ENCODE measurements at places on chromosomes 5 and 9.

GRCh38 chr9:82031538-82032280, 43.1 kb downstream of the SPATA31D1 start:
- DNase-seq, result no peak

DNA sequence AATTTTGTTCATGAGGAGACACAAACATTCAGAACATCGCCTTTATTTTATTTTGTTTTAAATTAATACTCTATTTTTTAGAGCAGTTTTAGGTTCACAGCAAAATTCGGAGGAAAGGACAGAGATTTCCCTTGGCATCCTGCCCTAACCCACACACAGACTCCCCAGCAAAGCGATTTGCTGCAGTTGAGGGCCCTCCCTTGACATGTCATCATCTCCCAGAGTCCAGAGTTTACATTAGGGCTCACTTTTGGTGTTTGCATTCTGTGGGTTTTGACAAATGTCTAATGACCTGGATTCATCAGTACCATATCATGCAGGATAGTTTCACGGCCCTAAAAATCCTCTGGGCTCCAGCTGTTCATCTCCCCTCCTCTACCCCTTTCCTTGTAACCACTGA, 33.6 kb upstream of the COL5A1 start:
- no peak for DNase-seq

- no peak for DNase-seq
Measured at GRCh38 chr5:168334280-168334679, 42.8 kb downstream of the WWC1 start.

DNA sequence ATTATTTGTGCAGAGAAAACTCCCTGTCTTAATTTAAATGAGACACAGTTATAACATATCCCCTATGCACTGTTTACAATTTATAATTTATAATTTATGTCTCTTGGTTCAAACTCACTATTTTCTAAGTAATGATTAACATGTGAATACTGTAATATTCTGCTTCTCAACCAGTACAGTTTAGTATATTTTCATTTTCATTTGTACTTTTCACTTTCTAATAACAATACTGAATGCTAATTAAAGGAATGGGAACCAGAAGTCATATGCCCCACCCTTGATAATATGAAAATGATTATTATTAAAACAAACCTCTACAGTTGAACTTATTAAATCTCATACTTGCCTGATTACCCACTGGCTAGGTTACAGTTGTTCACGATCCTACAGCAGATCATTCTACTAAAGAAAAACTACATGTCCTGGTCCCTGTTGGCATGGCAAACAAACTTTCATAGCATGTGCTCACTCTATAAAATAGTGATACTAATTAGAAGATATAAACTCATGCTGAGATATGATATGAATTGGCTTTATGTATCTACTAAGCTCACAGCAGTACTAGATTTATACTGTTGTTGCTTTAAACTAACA, 66.4 kb downstream of the POU5F2 start:
- no peak for DNase-seq

DNA sequence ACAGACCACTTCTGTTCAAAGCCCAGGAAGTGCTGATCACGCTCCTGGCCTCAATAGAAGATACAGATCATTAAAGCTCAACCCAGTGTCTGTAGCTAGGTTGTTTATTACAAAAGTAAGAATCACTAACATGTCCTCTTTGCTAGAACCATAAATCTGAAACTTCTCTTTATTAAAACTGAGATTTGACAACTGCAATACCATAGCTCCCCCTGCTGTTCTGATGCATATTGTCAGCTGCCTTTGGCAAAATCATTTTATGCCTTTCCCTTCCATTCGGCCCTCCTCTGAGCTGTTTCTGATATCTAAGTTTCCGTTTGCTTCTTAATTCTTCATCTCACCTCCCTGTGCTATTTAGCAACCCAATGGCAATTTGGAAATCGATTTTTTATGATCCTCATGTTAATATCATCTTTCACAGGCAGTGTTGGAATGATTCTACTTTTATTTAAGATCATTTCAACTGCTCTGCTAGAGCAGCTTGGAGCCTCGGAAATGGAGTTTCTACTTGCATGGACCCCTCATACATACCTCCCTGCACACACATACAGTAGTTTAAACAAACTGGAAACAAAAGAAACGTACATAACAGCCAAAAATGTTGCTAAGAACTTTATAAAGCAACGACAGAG, 998.8 kb downstream of the MAT2B start:
- DNase-seq, result peak; percentile 51

DNA sequence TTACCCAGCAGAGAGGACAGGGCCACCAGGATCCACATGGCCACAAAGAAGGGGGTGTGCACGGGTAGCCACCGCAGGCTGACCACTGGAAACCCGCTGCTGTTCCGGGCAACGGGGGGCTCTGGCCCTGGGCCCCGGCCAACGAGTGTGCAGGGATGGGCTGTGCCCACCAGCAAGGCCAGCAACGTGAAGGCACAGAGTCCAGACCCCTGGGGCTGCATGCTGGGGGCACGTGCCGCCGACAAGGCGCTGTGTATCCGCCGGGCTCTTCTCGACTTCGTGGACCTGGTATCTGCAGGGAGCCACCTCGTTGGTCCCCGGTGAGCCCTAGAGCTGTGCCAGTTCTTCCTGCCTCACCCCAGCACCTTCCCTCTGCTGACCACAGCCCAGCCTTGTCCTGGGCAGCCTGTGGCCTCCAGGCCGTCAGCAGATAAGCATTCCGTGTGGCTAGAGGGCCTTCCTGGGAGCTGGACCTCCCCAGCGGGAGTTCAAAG, 42.2 kb upstream of the CEP72 start:
- DNase-seq, result no peak
